ENCODE measurements at places on chromosomes 11 and 22.

DNA sequence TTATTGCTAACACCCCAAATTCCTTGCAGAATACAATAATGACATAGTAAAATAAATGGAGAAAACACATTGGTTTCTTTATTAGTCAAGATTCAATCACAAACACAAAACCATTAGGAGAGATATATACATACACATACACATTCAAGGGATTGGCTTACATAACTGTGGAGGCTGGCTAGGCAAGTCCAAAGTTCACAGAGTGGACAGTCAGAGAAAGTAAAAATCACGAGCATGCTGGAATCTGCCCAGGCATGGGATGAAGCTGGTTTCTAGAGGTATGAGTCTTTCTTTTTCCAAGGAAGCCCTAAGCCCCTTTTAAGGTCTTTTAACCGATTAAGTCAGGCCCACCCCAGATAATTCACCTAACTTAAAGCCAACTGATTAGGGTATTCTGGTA, 13.6 kb upstream of the OR56B1 start:
- DNase-seq, result no peak

DNA sequence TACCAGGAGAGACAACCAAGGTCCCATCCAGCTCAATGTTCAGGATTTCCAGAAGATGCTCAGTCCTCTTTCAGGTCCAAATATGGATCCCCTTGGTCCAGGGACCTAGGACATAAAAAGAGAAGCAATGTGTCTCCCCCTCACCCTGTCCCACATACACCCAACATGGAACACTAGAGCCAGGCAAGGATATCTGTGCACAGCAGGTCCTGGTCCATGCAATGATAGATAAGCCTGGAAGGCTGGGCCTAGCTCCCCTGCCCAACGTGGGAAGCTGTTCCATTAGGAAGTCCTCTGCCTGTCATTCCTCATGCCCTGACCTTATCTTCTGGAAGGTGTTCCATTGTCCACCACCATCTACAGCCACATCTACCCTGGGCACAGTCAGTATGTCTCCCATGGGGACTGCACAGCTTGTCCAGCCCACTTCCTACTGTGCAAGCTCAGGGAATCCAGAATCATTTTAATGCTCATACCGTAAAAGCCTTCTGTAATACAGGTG, 1434.8 kb downstream of the TBC1D22A start:
- DNase-seq, result no peak

- DNase-seq, result no peak
Observed at GRCh38 chr11:35721651-35722282, 59.2 kb downstream of the TRIM44 start.

GRCh38 chr11:68735646-68736045, 15.7 kb downstream of the TESMIN start:
- no peak for DNase-seq

GRCh38 chr11:109815500-109816150, 277.6 kb upstream of the ZC3H12C start:
- DNase-seq, result no peak

GRCh38 chr11:47881145-47881544, 33.0 kb upstream of the NUP160 start:
- no peak for DNase-seq

- peak; percentile 63 for DNase-seq
Observed at GRCh38 chr11:61756452-61757212, 4.2 kb downstream of the MYRF start.

DNA sequence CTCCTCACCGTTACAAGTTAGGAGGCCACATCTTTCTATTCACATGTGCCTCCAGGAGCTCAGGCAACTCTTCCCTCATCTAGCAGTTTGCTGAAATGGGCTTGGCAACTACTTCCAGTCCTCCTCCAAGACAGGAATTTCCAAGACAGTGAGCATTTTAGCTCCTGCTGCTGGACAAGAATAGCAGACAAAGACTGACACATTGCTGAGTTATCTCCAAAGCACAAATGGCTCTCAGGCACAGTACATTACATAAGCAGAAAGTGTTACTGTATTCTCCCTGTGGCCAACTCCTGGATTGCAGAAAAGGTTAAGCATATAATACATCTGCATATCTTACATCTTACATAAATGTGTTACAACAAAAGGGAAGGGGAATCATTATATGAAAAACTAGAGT, 83.2 kb upstream of the POU2AF2 start:
- no peak for DNase-seq

DNA sequence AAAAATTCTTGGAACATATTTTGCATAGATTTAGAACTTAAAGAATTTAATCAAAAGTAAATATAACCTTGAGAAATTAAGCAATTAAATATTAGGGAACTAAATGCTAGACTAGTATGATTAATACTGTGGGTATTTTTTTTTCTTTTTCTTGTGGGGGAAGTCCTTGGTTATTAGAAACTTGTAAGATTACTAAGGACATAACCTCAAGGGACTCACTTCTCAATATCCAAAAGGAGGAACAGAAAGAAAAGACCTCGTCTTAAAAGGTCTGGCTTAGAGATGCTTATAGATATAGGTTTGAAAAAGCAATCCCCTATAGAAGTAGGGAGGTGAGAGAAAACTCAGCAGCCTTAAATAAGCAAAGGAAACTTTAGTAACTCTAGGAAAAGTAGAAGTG, 368.5 kb downstream of the INSC start:
- DNase-seq, result no peak

- no peak for DNase-seq
Observed at GRCh38 chr11:64025205-64025604, 10.5 kb upstream of the FLRT1 start.

DNA sequence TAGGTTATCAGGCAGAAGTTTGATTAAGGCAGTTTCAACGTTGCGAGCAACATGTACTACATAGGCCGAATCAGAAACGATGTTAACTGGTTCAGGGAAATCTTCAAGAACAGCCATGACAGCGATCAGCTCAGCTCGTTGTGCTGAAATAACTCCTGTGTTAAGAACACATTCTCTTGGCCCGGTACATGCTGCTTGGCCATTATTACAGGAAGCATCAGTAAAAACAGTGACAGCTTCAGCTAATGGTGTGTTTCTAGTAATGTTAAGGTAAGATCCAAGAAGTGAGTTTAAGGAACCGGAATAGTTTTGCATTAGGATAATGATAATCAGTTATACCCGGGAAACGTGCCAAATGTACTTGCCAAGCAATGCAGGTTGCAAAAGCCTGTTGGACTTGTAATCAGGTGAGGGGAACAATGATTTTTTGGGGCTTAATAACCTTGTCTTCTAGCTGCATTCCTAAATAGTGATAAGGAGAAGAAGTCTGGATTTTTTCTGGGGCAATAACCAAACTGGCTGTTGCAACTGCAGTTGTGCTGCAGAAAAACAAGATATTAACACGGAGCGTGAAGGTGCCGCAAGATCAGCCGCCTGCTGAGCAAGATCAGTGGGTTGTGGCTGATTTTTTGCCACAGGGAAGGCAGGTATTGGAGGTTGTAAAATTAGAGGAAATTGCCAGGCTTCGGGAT, 14.3 kb downstream of the OR52K1 start:
- no peak for DNase-seq

DNA sequence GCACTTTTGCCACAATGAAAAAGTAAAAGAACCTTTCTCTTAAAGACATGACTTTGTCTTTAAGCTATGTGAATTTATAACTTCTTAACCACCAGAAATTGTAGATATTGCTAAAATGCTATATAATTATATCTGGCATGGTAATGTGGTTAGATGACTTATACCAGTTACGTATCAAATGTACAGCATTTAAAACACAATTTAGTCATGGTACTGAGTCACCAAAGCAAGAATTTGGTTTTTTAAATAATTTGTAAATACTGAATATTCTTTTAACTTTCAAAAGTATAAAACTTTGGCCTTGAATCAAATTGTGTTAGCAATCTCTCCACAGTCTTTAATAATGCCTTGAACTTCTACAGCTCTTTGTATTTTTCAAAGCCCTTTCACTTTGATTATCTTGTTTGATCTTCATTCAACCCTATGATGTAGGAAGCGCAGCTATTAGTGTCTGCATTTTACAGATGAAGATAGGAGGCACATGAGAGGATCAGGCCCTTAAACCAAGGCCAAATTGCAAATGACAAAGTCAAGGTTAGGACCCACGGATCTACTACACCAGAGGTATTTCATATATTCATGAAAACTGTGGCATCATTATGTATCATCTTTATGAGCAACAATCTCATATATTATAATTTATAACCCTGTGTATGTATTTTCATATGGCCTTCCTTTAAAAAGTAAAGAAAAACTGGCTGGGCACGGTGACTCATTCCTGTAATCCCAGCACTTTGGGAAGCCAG, 4.4 kb upstream of the SYTL2 start:
- no peak for DNase-seq

- peak; percentile 93 for DNase-seq
Observed at GRCh38 chr22:36977947-36978660, 41.1 kb downstream of the TST start.

DNA sequence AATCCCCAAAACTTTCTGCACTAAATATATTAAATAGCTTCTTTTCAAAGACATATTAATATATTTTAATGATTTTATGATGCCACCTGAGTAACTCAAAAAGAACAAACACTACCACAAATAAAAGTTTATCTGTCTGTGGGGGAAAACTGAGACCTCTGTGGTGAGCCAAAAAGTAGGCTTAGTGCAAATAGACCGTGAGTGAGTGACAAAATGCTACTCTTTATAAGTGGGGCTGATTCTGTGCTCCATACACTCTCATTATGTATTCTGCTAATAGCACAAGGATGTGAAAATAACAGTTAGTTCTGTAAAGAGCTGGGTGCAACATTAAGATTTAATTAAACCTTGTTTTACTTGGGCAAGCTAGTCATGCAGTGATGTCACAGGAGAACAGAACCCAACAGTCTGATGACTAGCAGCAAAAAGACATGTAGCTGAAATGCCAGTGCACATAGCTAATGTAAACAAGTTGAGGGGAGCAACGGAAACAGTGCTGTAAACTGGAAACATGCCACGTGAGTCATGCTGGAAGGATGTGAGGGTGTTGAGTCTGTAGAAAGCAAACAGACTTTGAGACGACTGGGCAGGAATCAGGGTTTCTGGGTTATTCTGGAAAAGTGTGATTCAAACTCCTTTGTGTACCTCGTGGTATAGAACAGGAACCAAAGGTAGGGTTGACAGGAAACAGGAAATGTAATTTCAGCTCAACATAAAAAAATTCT, 1130.4 kb downstream of the LRRC4C start:
- DNase-seq, result no peak

GRCh38 chr11:27656806-27657483, 43.3 kb downstream of the BDNF start:
- no peak for DNase-seq

GRCh38 chr11:102476812-102477211, 24.2 kb upstream of the TMEM123 start:
- peak; percentile 54 for DNase-seq

GRCh38 chr11:93573184-93573583, 30.0 kb upstream of the SMCO4 start:
- no peak for DNase-seq

DNA sequence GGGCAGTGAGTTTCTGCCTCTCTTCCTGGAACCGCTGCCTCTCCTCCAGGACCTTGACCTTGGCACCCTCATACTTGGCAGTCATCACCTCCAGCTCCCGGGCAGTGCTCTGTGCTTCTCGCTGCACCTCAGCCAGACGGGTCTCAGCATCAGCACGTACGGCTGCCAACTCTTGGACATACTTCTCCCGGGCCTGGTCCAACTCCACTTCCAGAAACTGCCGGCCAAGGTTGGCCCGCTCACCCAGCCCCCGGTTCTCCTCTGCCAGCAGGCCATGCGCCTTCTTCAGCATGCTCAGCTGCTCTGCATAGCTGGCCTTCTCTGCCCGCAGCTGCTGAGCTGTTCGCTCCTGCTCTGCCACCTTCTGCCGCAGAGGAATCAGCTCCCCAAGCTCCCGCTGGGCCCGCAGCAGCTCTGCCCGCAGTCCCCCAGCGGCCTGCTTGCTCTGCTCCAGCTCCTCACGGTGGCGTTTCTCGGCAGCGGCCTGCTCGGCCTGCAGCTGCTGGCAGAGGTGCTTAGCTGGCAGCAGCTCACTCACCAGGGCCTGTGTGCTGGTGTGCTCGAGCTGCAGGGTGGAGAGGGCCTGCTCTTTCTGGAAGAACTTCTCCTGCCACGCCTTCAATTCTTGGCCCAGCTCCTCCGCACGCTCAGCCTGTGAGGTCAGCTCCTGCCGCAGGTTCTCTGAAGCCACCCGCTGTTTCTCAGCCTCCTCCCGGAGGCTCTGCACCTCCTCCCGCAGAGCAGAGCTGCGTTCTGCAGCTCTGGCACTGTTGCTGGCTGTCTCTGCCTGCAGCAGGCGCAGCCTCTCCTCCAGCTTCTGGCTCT, 14.4 kb downstream of the IL18BP start:
- no peak for DNase-seq

- no peak for DNase-seq
Observed at GRCh38 chr11:24515632-24516031, 18.8 kb downstream of the LUZP2 start.

DNA sequence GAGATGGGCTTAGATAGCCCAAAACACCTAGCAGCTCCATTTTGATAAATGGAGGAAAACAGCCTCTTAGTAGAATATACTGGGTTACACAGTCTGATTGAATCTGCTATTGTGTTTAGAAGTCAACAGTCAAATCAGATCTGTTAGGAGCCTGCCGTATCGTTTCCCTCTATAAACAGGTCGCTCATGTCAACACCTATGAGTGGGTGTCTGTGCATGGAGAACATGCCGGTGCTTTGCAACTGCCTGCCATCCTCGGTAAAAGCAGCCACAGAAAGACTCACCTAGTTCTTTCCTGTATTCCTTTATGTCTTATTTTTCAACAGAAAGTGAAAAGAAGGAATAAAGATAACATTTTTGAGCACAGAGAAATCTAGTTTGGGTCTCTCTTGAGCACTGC, 99.4 kb downstream of the ETS1 start:
- DNase-seq, result no peak

GRCh38 chr11:61781585-61781984, 10.8 kb downstream of the TMEM258 start:
- DNase-seq, result no peak

DNA sequence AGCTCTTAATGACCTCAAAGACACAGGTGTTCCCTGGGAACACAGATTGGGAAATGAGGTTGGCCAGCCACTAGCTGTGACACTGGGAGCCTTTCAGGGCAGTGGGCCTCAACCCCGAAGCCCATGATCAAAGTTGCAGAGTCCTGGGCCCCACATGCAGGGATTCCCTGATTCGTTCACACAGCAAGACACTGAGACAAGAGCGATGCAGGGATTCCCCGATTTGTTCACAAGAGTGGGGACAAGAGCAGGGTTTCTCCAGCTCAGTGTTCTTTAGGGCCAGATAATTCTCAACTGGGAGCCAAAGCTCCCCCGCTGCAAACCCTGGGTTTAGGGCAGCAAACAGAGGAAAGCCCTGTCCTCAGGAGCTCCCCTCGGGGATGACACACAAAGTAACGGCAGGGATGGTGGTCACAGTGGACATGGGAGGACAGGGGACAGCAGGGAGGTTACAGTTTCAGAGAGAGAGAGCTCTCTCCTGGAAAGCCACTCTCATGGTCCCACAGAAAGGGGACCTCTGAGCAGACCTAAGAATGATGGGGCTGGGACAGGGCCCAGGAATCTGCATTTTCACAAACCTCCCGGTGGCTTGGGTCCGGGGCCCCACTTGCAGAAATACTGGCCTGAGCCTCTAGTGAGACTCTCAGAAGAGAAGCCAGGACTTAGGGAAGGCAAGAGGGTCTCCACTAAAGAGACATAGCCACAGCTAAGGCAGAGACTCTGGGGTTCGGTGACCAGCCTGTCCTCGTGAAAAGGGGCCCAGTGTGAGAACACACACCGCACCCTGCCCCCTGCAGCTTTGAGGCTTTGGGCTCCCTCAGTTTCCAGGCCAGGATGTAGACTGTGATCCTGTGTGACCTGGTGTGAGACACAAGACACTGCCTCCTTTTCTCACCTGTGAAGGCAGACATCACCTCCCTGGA, 7.4 kb upstream of the GNAZ start:
- DNase-seq, result no peak

- no peak for DNase-seq
Observed at GRCh38 chr22:32175683-32176644, 16.9 kb upstream of the C22orf42 start.
